Hematopoietic multipotent progenitor cell treated with erythropoietin and hydrocortisone succinate and interleukin-3 and kit ligand, for 15 days (in vitro differentiated cells): ENCODE measurements at places on chromosomes 16 and 17.

DNA sequence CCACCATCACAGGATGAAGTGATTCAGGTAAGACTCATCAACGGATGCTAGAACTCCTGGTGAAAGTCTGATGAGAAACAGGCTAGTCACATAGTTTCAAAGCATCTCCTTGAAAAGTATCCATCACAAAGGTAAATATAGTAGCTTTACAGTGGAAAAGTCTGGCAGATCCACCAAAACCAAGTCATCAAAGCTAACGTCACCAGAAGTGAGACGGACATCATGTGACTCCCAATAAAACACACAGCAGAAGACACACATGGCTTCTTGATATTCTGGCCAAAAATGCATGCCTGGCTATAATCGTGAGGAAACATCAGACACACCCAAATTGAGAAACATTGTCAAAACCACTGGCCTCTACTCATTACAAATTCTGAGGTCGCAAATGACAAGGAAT lies 17.9 kb upstream of the TRPV3 start:
- DNase-seq: no peak

- DNase-seq: no peak
These were observed 7.3 kb upstream of the CD79B start for GRCh38 chr17:63939401-63939800.

- no peak for DNase-seq
These were observed 1.4 kb upstream of the NAE1 start for GRCh38 chr16:66832190-66832589.

DNA sequence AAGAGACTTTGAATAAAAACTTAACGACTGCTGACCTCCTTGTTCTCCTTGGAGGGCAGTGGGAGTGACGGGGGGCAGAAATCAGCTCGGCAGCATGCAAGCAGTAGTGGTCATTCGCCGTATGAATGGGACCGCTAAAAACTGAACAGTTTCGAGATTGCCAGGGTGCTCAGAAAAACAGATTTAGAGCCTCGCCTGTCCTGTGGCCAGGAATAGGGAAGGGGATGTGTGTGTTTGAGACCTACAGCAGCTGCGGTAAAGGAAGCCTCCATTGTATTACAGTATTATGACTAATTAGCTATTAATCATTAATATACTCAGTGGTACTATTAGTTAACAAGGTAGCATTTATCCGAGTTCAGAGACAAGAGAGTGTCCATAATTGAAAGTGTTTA lies 670 bp upstream of the ZNF652 start:
- DNase-seq: no peak

- DNase-seq: no peak
These were observed 27.3 kb downstream of the SLC6A4 start for GRCh38 chr17:30208214-30208613.

DNA sequence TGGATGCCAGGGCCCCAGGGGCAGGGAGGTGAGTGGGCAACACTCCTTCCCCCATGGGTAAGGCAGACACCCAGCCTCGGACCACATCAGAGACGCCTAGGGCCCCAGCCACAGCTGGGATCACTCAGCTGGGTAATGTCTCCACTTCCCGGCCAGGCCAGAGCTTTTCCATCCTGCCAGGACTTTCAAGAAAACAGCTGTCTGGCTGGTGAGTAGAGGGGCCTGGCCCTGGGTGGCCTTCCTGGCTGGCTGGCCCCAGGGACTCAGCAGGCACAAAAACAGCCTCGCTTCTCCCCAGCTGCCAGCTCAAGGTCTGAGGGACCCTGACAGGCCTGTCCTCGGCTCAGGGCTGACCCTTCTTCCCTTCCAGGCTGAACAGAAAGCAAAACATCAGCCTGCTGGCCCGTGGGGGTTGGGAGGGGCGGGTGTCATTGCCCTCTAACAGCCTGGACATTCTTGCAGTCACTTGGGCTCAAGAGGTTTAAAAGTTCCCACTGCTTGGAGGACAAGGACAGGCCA lies 45.3 kb upstream of the JPH3 start:
- no peak for DNase-seq
